ENCODE measurements at places on chromosomes 16 and 17.

GRCh38 chr17:73010414-73010813 lies 82.1 kb downstream of the SLC39A11 start:
- no peak for DNase-seq
- peaks cover 17% of the 10 kb centered on the region for H3K27me3 ChIP-seq
- H3K27ac ChIP-seq = no peak overlapping the region
- peaks cover 52% of the 10 kb centered on the region for H3K4me1 ChIP-seq
- no peaks in the 10 kb centered on the region for H3K36me3 ChIP-seq
- no peak overlapping the region for H3K4me3 ChIP-seq

DNA sequence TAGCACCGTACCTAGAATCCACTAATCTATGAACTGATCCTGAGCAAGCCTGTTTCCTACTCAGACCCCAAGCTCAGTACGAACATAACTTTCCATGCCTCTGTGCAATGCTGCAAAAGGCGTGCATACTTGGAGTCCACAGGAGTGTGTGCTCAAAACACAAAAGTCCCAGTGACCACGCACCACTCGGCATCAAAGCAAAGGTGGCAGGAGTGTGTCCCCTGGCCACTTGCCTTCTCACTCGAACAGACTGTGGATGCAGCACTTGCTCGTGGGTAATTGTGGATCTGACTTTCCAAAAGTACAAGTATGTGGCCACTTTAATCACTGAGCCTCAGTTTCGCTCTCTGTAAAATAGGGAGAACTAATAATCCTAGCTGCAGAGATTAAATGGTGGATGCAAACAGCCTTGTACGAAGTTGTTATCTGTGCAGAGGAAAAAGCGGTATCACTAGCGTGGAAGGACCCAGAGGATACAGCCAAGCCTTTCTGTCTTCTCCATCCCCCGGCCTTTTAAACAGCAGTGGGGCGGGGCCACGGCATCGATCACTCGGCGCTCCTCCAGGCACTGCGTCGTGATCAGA lies 311 bp upstream of the KDM8 start:
- H3K27me3 ChIP-seq = peaks cover 20% of the 10 kb centered on the region
- H3K36me3 ChIP-seq = no peaks in the 10 kb centered on the region
- H3K4me3 ChIP-seq = peak overlapping the region; percentile 95
- peaks cover 39% of the 10 kb centered on the region for H3K4me1 ChIP-seq
- H3K27ac ChIP-seq = peak overlapping the region; percentile 100

DNA sequence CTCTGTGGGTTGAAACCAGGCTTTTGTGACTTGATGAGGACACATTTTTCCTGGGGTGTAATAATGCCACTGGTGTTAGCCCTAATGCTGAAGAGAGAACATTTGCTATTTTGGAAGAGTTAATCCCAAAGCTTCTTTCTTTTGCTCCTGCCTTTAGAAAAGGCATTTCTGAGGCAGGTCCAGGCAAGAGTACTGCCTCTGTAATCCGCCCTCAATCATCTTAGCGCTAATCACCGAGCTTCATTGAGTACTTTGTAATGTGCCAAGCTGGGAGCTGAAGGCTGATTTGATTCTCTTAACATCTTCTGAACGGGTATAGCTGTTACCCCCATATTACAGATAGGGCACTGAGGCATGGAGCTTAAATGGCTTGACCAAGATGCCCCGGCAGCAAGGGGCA lies 60.3 kb downstream of the AKAP1 start:
- no peak overlapping the region for H3K27ac ChIP-seq
- H3K27me3 ChIP-seq = peaks cover 14% of the 10 kb centered on the region
- H3K4me3 ChIP-seq = no peak overlapping the region
- H3K4me1 ChIP-seq = peaks cover 28% of the 10 kb centered on the region

GRCh38 chr17:43784628-43785101 lies 4.4 kb downstream of the CFAP97D1 start:
- H3K27me3 ChIP-seq = peaks cover 58% of the 10 kb centered on the region
- DNase-seq = no peak
- no peak overlapping the region for H3K4me3 ChIP-seq

DNA sequence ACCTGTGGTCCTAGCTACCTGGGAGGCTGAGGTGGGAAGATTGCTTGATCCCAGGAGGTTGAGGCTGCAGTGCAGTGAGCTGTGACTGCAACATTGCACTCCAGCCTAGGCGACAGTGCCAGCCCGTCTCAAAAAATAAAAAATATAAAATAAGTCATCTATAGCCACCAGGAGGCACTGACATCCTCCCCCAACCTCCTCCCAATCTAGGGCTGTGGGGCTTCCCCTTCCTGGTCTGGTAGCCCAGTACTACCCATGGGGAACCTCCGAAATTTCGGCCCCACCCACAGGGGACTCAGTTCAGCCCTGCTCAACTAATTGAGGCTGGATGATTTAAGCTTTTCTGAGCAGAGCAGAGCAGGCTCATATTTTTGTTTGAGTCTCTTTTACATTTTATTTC lies 3.2 kb downstream of the ZSCAN10 start:
- H3K27ac ChIP-seq = no peak overlapping the region
- H3K4me3 ChIP-seq = no peak overlapping the region
- no peak for DNase-seq
- peaks cover 42% of the 10 kb centered on the region for H3K27me3 ChIP-seq
- peaks cover 57% of the 10 kb centered on the region for H3K4me1 ChIP-seq

DNA sequence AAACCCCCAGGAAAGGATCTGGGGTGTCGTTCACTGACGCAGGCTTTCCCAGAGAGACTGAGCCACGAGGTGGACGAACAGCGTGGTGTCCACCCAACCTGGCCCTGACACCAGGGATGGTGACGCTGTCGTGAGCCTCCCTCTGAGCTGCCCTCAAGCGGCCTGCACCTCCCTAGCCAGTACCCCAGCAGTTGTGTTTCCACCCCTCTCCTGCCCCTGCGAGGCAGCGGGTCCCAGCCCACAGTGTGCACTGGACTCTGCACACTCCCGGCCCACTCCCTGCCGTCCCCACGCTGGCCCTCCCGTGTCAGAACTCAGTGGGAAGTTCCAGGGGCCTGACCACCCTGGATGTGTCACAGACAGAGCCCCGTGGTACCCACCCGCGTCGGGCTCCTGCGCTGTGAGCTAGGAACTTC lies 39.8 kb downstream of the CBFA2T3 start:
- H3K36me3 ChIP-seq = no peaks in the 10 kb centered on the region
- H3K27ac ChIP-seq = no peak overlapping the region
- no peak for DNase-seq
- H3K4me1 ChIP-seq = peaks cover 7% of the 10 kb centered on the region

- no peak overlapping the region for H3K4me3 ChIP-seq
- H3K27ac ChIP-seq = peak overlapping the region; percentile 8
- DNase-seq = no peak
- peaks cover 57% of the 10 kb centered on the region for H3K4me1 ChIP-seq
- H3K27me3 ChIP-seq = peaks cover 3% of the 10 kb centered on the region
These were observed 71.3 kb downstream of the KANSL1 start for GRCh38 chr17:46121841-46122485.

DNA sequence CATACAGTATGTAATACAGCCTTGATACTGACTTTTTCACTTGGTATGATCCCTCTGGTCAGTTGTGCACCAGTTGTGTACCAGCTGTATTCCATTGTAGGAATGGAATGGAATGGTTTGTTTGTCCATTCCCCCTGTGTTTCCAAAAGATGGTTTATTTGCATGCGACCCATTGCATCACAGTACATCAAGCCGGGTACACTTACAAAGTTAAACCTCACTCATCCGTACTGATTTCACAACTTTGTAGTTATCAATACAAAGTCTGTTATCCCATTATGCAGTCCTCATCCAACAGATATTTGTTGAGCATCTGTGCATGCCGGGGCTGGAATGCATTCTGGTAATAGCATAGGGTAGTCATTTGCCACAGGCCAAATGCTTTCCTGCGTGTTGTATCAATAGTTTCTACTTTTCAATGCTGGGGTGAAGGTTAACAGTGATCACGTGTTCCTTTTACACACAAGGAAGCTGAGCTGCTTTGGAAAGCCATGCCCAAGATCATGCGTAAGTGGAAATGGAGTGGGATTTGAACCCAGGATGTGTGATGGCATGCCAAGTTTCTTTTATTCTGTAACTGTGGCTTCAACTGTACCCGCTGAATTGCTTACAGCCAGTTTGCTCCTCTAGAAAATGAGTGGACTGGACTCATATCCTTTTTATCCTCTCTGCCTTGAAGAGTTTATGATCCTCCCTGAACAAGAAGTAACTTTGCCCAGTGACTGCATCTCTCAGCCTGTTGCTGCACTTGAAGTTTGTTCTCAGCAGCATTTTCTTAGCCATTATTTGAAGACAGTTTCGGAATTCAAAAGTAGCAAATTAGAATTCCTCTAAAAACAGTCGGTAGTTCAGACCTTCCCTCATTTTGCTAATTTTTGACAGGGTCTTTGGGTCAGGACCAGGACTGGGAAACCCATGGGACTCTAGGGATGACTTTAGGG lies 228.5 kb downstream of the CCDC182 start:
- peaks cover 3% of the 10 kb centered on the region for H3K27me3 ChIP-seq
- no peak for DNase-seq
- H3K27ac ChIP-seq = peak overlapping the region; percentile 79
- H3K4me1 ChIP-seq = peaks cover 72% of the 10 kb centered on the region
- H3K36me3 ChIP-seq = peaks cover 33% of the 10 kb centered on the region

GRCh38 chr17:64278614-64279013 lies 15.6 kb upstream of the TEX2 start:
- no peak for DNase-seq
- peaks cover 4% of the 10 kb centered on the region for H3K27me3 ChIP-seq
- H3K4me3 ChIP-seq = no peak overlapping the region

- no peaks in the 10 kb centered on the region for H3K36me3 ChIP-seq
- H3K27me3 ChIP-seq = peaks cover 13% of the 10 kb centered on the region
- DNase-seq = no peak
- no peak overlapping the region for H3K27ac ChIP-seq
- H3K4me3 ChIP-seq = no peak overlapping the region
These were observed 165.3 kb downstream of the SDK2 start for GRCh38 chr17:73478768-73479424.

GRCh38 chr16:71789136-71789535 lies 19.5 kb downstream of the AP1G1 start:
- no peaks in the 10 kb centered on the region for H3K4me1 ChIP-seq
- DNase-seq = no peak
- peaks cover 62% of the 10 kb centered on the region for H3K36me3 ChIP-seq
- H3K27ac ChIP-seq = peak overlapping the region; percentile 1

DNA sequence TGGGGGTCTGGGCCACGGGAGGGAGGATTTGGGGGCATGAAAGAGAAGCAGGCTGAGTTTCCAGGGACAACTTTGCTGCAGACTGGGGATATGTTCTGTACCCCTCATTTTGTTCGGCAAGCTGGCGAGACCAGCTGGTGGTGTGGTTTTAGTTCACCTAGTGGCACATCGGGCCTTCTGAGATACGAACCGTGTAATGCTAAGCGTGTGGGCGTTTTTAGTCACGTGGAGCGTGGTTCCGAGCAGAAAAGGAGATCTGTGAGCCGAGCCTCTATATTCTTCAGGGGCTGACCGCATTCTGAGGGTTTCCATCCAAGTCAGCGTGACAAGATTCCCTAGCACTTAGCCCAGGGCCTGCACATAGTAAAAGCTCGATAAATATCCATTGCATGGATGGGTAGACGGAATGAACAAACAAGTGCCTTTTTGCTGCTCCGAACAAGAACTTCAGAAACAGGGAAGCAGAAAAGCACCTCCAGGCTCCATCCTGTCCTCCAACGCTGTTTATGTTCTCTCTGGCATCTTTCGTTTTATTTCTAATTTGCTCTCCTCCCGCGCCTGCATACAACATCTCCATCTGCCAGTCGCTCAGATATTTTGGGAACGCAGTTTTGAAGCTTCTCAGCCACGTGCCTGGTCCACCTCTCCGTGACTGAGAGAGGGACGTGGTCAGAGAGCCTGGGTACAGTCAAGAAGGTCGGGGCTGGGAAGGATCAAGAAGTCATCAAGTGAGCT lies 5.8 kb downstream of the SYT17 start:
- H3K4me1 ChIP-seq = peaks cover 6% of the 10 kb centered on the region
- peaks cover 48% of the 10 kb centered on the region for H3K27me3 ChIP-seq
- H3K36me3 ChIP-seq = no peaks in the 10 kb centered on the region
- no peak overlapping the region for H3K4me3 ChIP-seq
- H3K27ac ChIP-seq = peak overlapping the region; percentile 50

DNA sequence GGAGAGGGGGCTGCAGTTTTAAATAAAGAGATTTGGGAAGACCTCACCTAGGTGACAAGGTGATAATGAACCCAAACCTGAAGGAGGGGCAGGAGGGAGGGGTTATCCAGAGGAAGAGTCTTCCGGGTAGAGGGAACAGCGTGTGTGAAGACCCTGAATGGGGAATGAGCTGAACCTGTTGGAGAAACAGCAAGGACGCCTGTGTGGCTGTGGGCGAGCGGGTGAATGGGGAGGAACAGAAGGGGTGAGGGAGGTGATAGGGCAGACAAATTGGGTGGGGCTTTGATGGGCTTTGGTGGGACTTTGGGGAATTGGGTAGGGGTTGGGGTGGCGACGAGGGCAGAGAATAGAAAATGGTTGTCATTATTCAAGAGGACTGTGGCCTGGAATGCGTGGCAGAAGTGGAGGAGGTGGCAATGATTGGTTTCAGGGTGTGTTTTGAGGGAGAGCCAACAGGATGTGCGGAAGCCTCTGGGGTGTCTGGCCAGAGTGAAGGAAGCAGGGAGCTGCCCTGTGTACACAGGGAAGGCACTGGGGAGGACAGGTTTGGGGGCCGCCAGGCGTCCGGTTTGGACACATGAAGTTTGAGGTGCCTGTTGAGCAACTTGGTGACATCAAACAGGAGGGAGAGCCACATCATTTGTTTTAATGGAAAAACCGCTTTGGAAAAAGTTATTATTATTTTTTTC lies 48.7 kb downstream of the NKD1 start:
- H3K36me3 ChIP-seq = no peaks in the 10 kb centered on the region
- peaks cover 68% of the 10 kb centered on the region for H3K4me1 ChIP-seq
- H3K4me3 ChIP-seq = no peak overlapping the region
- peak overlapping the region; percentile 94 for H3K27ac ChIP-seq
- no peaks in the 10 kb centered on the region for H3K27me3 ChIP-seq

DNA sequence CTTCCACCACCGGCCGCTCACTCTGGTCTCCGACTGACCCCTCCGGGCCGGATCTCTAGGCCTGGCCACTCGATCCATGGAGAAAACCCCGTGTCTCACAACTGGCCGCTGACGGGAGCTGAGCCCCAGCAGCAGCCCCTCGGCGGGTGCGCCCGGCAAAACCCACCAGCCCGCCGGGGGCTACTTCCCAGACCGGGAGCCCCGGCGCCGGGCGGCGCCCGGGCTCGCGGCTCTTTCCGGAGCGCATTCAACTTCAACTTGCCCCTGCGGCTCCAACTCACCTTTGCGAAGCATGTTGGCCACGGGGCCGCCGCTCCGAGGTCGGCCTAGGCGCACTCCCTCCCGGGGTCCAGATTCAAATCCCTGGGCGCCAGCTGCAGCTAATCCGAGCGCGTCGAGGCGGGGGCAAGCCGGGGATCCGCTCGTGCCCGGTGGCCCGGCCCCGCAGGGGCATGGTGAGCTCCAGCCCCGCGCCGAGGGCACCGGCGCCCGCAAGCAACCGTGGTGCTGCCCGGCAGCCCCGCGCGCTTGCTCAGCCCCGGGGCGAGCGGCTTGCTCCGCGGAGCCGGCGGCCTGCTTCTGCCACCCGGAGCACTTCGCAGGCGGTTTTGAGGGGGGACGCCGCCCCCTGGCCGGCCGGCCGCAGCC lies 438 bp downstream of the RTN4RL1 start:
- H3K36me3 ChIP-seq = no peaks in the 10 kb centered on the region
- H3K4me3 ChIP-seq = peak overlapping the region; percentile 79

All from nephron progenitor cell (in vitro differentiated cells).